Activated CD4-positive, alpha-beta T cell treated with anti-CD3 and anti-CD28 coated beads, Interleukin-2, amount 10 ng/mL, durations not matched to agents 7 days and 5 days (primary cell): ENCODE measurements at places on chromosomes 16 and 17. TPM values are rescaled to one million over a fixed set of nuclear protein-coding genes. Genes with fewer than 3 reads are reported as not detected.

Gene BAIAP3
- 1.6 TPM for total RNA-seq

Gene KRT25
- not detected for total RNA-seq

Gene KRTAP9-2
- total RNA-seq, result not detected

Gene C1QTNF8
- total RNA-seq, result not detected

Gene NOS2
- not detected for total RNA-seq

Gene CFAP97D1
- total RNA-seq, result not detected

Gene UQCRC2
- total RNA-seq, result 198 TPM

Gene CDRT4
- total RNA-seq, result 2.7 TPM

Gene HAS3
- total RNA-seq, result 0.67 TPM

Gene SMIM22
- total RNA-seq, result not detected

Gene TAC4
- total RNA-seq, result not detected

Gene TXNDC11
- total RNA-seq, result 38.5 TPM

Gene GALR2
- total RNA-seq, result 0.15 TPM

Gene APOBR
- total RNA-seq, result 16.7 TPM

Gene HCFC1R1
- 44.1 TPM for total RNA-seq

Gene MYH13
- not detected for total RNA-seq

Gene TP53TG3
- 0.37 TPM for total RNA-seq

Gene STH
- not detected for total RNA-seq

- DNase-seq, result no peak
Observed at GRCh38 chr16:2043667-2044451, 3.8 kb downstream of the NTHL1 start.

DNA sequence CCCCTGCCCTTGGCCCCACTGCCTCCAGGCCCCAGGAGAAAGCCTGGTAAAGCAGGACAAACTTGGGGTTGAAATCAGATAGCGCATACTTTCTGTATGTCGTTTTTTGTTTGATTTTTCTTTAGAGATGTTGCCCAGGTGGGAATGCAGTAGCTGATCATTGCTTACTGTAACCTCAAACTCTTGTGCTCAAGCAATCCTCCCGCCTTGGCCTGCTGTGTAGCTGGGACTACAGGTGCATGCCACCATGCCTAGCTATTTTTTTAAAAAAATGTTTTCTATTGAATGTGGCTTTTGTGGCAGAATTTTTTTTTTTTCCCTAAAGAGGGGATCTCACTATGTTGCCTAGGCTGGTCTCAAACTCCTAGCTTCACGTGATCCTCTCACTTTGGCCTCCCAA lies 11.1 kb upstream of the CCL5 start:
- peak; percentile 17 for DNase-seq

- DNase-seq, result no peak
Observed at GRCh38 chr16:61555718-61556441, 480.4 kb downstream of the CDH8 start.

- no peak for DNase-seq
Observed at GRCh38 chr16:85015481-85016187, 4.3 kb upstream of the ZDHHC7 start.

DNA sequence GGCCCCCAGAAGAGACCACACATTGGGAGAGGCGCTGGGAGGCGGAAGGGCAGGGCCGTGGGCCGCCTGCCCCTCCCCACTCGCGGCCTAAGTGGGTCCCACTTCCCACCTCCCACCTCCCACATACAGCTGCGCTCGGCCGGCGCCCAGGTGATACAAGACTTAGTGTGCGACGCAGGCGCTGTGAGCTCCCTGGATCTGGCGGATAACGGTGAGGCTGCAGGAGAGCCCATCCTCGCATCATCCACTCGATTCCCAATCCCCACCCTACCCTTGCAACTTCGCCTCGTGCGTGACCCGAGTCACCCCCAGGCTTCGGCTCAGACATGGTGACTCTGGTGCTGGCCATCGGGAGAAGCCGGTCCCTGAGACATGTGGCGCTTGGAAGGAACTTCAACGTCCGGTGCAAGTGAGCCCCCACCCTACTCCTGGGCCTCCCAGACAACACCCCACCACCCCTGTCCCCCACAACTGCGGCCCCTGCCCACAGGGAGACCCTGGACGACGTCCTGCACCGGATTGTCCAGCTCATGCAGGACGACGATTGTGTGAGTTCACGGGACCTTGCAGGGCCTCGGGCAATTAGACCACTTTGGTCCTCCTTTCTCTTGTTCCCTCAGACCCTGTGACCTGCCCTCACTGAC lies 3.9 kb downstream of the CARMIL2 start:
- no peak for DNase-seq

- no peak for DNase-seq
Observed at GRCh38 chr16:84955427-84955826, 55.9 kb downstream of the ZDHHC7 start.

DNA sequence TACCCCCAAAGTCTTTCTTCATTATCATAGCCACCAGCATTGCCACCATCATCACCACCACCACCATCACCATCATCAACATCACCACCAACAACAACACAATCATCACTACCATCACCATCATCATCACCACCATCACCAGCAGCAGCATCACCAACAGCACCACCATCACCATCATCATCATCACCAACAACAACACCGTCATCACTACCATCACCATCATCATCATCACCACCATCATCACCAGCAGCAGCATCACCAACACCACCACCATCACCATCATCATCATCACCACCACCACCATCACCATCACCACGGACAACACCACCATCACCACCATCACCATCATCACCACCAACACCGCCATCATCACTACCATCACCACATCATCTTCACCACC lies 500 bp upstream of the TMEM114 start:
- no peak for DNase-seq

- no peak for DNase-seq
Observed at GRCh38 chr17:54903375-54903774, 2.7 kb downstream of the TOM1L1 start.

DNA sequence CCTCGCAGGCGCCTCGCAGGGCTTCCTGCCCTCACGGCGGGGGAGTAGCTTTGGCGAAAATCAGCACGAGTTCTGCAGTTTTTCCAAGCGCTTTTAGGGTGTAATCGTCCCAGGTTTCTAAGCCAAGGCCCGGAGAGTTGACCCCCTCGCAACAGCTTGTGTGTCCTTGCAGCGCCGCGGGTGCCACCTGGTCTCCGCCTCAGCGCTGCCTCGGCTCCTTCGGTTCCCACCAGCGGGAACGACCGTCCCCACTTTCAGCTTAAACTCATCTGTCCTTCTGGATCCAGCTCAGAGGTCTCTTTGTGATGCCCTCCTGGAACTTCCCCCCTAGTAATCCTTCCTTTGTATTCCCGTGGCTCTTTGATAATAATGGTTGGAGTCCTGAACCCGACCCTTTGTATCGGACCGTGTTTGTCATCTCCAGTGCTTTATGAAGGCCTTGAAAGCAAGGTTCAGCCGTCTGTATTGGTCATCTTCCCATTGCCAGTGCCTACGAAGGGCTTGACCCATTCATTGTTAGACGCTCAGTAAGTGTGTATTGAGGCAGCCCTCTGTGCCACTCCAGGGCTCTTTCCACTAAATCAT lies 858 bp upstream of the SMARCE1 start:
- DNase-seq, result no peak

DNA sequence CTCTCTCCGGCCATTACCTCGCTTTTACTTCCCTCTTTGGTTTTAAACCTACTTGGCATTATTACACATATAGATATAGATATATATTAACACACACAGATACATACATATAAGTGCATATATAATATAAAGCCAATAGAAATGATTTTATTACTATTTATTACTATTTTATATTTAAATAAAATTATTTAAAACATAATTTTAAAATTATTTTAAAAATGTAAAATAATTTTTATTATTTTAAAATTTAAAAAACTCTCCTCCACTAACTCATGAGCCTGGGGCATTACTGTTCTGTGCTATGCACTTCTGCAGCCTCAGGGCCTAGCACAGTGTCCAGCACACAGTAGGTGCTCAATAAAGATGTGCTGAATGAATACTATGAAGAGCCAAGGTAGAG lies 200.9 kb downstream of the SLC39A11 start:
- DNase-seq, result no peak

DNA sequence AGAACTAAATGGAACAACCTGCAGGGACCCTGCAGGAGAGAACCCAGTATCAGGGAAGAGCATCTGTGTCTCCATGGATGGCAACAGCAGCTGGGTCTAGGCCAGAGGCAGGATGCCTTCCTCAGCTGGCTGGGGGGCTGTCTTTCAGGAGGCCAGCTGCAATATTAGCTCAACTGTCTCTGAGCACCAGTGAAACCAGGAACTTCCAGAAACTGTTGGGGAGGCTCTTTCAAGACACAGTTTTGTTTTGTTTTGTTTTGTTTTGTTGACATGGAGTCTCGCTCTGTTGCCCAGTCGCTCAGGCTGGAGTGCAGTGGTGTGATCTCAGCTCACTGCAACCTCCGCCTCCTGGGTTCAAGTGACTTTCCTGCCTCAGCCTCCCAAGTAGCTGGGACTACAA lies 7.6 kb downstream of the GPR142 start:
- no peak for DNase-seq

GRCh38 chr16:17304491-17305119 lies 166.2 kb downstream of the XYLT1 start:
- DNase-seq, result no peak

- DNase-seq, result no peak
Observed at GRCh38 chr17:70804161-70804560, 634.8 kb downstream of the KCNJ2 start.

GRCh38 chr17:17919169-17920107 lies 52.8 kb downstream of the TOM1L2 start:
- DNase-seq, result peak; percentile 76

GRCh38 chr16:56298116-56298515 lies 106.8 kb downstream of the GNAO1 start:
- DNase-seq, result no peak

GRCh38 chr17:40063901-40064531 lies 1.3 kb downstream of the THRA start:
- DNase-seq, result no peak

DNA sequence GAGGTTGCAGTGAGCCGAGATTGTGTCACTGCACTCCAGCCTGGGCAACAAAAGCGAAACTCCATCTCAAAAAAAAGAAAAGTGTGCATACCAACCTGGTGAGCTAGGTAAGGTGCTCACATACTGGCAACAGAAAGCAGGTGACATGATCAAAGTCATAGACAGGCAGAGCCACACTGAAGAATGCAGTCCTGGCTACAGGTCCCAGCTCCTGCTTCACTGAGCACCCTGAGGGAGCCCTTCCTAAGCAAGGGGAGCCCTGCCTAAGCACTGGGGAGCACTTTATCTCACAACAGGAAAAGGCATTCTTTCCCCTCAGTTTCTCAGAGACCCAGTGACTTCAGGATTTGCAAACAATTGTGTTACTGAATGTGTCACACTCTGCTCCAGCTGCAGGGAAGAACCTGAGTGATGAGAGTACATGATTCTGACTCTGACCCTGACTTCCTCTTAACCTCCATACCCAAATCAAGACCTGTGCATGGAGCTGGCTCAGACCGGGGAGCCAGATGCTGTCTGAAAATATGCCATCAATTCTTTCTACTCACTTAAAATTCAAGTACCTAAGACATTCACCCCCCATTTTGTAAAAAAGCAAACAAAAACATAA lies 40.5 kb downstream of the ANKRD11 start:
- DNase-seq, result no peak

DNA sequence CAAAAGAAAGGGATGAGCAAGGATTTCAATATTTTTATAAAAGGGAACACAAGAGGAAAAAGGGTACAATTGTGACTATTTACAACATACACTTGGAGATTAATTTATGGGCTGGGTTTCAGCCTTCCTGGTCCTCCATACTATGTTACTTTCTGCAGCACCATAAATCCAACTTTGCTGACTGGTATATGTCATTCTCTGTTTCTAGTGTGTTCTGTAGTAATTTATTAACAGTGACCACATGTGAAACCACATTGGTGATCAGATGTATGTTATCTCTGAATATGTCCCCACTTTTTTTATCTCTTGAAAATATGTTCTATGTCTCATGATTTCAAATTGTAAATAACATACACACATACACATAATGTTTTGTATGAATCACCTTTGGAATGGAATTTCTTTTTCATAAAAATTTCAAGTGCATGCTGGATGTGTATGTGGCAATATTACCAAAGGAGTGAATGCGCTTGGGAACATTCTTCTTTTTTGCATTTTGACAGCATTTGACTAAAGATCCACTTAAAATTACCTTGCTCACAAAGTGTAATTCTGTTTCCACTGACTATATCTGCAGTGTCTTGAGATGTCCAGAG lies 2.9 kb upstream of the LYRM9 start:
- no peak for DNase-seq

DNA sequence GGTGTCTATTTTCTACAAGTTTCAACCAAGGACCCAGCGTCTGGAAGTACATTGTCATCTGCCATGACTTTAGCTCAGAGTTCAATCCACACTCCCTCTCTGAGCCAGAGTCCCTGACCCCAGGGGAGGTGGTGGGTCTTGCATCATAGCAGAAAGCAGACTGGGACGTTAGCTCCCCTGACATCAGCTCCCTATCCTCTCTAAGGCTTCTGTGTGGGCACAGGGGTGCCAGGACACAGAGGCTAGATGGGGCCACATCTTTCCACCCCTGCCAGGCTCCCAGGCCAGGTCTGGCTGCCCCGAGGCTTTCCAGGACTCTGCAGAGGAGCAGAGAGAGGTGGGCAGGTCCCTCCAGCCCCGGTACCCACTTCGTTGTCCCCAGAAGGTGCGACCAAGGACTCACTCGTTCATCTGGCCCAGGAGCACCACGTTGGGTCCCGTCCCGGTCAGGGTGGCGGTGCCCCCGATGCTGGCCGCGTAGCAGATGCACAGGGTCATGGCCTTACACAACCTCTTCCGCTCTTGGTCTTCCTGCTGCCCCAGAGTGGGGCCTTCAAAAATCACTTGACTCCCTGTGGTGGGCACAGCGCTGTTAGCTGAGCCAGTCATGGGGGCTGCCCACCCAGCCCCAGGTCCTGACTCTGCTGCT lies 10.5 kb downstream of the SLC13A5 start:
- no peak for DNase-seq

- DNase-seq, result no peak
Observed at GRCh38 chr17:76407509-76407908, 23.1 kb downstream of the SPHK1 start.

- no peak for DNase-seq
Observed at GRCh38 chr16:24553983-24554382, 14.6 kb downstream of the RBBP6 start.

DNA sequence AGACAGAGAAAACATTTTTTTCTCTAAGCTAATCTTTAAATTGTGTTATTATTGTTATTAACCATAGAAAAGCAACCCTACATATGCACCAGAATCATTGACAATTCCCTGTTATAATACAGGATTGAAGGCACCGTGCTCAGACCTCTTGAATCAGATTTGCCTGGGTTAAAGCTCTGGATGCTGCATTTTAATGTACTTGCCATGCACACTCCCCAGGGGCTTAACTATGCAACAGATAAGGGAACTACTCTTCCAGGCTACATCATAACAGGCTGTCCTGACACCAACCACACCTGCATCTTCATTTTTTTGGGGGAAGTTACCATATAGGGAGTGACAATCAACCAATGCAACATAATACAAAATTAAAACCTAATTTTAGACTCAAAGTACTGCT lies 1187.6 kb upstream of the CDH8 start:
- no peak for DNase-seq

GRCh38 chr17:20009302-20010098 lies at the start of gene SPECC1:
SPECC1 (plus strand) TSS chr17:20009359; CDS start chr17:20096652, 87,293 bp downstream.
- DNase-seq, result peak; percentile 83

- no peak for DNase-seq
Observed at GRCh38 chr16:53829186-53829747, 125.3 kb downstream of the FTO start.

- DNase-seq, result no peak
Observed at GRCh38 chr16:65181071-65181561, 59.3 kb upstream of the CDH11 start.

- no peak for DNase-seq
Observed at GRCh38 chr17:29661213-29661612, 38.5 kb upstream of the CORO6 start.
